ENCODE measurements at places on chromosomes 7 and 10. TPM values are rescaled to one million over a fixed set of nuclear protein-coding genes. Genes with fewer than 3 reads are reported as not detected.

- H3K4me3 ChIP-seq = no peak overlapping the region
- H3K27me3 ChIP-seq = no peaks in the 10 kb centered on the region
- no peaks in the 10 kb centered on the region for H3K4me1 ChIP-seq
- no peak for DNase-seq
- H3K27ac ChIP-seq = no peak overlapping the region
- no peaks in the 10 kb centered on the region for H3K36me3 ChIP-seq
Observed at GRCh38 chr7:80175744-80176143, 41.1 kb downstream of the GNAI1 start.

The WASL gene
- 62.6 TPM for total RNA-seq

DNA sequence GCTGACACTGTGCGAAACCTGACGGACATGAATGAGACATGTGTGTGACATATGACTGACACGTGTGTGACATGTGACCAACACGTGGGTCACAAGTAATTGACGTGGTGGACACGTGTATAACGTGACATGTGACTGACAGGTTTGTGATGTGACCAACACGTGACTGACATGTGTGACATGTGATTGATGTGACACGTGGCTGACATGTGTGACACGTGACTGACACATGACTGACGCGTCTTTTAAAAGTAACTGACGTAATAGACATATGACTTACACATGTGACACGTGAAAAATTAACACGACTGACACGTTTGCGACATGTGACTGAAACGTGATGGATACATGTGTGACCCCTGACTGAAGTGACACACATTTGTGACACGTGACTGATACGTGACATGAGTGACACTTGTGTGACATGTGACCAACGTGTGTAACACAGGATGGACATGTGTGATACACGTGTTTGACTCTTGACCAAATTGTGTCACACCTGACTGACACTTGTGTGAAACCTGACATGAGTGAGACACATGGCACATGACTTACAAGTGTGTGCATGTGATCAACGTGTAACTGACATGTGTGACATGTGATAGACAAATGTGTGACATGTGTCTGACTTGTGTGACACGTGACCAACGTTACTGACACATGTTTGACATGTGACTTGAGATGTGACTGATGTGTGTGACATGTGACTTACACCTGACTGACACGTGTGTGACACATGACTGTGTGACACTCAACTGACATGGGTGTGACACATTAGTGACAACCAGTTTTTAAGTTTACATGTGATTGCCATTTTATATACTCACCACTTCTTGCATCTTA is 56.9 kb downstream of the ZNF92 start:
- H3K36me3 ChIP-seq = no peaks in the 10 kb centered on the region
- no peak overlapping the region for H3K4me3 ChIP-seq
- no peaks in the 10 kb centered on the region for H3K27me3 ChIP-seq
- H3K4me1 ChIP-seq = no peaks in the 10 kb centered on the region
- H3K27ac ChIP-seq = no peak overlapping the region
- no peak for DNase-seq

The ZC3HAV1L gene
- 22.6 TPM for total RNA-seq

DNA sequence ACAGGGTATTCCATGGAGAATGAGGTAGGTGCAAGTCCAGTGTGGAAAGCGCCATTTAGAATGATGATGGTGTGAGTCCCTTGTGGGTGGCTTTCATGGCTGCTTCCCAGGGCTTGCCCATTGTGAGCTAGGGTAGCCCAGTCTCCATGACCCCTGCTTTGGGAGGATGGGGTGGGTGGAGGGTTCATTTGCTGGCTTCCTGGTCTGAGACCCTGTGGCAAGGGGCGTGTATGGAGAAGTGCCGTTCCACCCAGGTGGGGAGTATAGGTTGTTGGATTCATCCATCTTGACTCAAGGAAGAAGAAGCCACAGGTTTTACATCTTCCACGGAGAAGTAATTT is 27.7 kb downstream of the CCM2 start:
- DNase-seq = no peak
- no peak overlapping the region for H3K27ac ChIP-seq
- no peaks in the 10 kb centered on the region for H3K36me3 ChIP-seq
- H3K27me3 ChIP-seq = no peaks in the 10 kb centered on the region
- H3K4me1 ChIP-seq = no peaks in the 10 kb centered on the region
- no peak overlapping the region for H3K4me3 ChIP-seq
